ENCODE measurements at places on chromosomes 13 and 19.
A peak's percentile ranks its signal among the peaks of the same experiment; 100 is the strongest.

- DNase-seq = no peak
These were observed 1.7 kb upstream of the FKRP start for GRCh38 chr19:46744005-46744691.

GRCh38 chr19:51708811-51709210 lies 15.0 kb downstream of the HAS1 start:
- DNase-seq = no peak

DNA sequence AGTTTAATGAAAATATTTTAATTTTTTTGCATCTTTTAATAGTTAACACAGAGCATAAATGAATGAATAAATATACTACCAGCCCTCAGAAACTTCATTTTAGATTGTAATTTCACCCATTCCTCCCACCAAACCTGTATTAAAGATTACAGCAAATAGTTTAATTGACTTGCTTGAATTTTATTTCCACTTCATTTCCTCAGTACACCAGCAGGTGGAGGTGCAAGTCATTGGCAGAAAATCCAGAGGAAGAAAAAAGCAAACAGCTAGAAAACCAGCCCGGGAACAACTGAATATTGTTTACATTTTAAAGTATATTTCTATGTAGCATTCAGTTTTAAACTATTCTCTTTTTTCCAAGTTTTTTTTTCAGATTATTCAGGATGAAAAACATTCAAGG lies 177.8 kb downstream of the OLFM4 start:
- DNase-seq = peak; percentile 54

- DNase-seq = no peak
These were observed 32.7 kb downstream of the LAMP1 start for GRCh38 chr13:113329656-113330312.

- DNase-seq = no peak
These were observed 76.9 kb downstream of the SIPA1L3 start for GRCh38 chr19:37983916-37984315.

GRCh38 chr19:11018179-11018578 lies 57.3 kb downstream of the SMARCA4 start:
- DNase-seq = no peak

DNA sequence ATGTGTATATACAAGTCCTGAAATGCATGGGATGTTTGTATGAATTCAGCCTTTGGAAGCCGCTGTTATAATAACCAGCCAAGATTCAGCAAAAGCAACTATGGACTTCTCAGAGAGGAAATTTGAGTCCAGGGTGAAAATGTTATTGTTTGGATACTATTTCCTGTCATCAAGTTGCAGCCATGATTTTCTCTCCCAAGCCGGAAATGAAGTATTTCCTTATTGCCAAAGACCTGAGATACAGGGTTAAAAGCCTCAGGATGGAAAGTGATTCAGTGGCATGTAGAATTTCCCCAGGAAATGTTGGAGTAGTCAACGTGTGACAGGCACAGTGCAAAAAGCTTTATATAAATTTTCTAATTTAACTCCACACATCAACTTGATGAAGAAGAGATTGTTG lies 133.9 kb downstream of the IRS2 start:
- DNase-seq = no peak

- DNase-seq = no peak
These were observed 84.5 kb downstream of the DCLK1 start for GRCh38 chr13:36046672-36047071.

DNA sequence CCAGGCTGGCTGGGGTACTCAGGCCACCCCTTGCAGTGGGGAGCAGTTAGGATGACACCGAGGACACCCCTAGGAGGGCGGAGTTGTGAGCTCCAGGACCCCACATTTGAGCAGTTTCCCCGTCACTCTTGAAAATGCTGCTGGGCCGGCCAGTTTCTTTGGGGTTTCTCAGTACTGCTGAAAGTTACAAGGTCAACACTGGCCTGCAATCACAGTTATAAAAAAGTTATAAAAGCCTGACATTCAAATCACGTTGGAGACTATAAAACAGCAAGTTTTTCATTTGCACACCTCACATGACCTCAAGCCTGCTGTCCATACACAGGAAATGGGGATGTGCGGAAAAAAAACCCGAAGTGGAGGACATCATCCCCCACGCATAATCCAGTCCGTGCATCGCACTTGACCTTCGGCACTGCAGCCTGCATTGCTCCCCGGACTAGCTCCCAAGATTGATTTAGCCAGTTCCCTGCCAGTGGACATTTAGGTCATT lies 27.0 kb downstream of the DNM2 start:
- DNase-seq = no peak

- DNase-seq = no peak
These were observed 9.5 kb downstream of the SSC5D start for GRCh38 chr19:55497763-55498162.

DNA sequence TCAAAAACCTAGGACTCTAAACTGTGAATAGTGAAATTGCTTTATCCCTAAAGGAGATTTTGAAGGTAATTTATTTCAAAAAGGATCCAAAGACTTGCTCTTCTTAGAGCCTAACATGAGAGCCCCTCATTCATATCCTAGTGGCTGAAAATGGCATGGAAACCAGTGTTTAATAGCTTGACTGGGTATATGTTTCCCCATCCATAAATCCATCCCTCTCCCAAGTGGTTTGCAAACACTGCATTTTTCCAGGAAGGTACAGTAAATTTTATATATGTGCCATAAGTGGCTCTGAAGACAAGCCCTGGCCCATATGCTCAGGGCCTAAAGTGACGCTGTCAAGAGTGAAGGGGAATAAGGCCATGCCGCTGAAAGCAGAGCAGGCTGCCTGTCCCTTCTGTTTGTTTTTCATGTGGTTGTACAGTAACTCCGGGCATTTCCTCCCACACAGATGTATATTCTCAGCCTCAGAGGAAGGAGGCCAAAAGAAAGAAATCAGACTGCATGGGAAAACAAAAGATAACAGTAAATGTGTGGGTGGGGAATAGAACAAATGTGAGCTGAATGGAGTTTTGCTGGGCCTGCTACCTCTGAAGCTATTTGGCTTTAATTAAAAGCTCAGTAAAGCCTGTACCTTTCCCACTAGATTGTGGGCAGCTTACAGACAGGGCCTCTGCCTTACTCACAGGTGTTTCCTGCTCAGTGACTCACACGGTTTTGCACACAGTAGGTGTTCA lies 181.9 kb downstream of the PCDH9 start:
- peak; percentile 93 for DNase-seq

- no peak for DNase-seq
These were observed 20.9 kb downstream of the TFDP1 start for GRCh38 chr13:113605461-113605860.

- no peak for DNase-seq
These were observed 426.8 kb upstream of the SLITRK5 start for GRCh38 chr13:87244256-87244890.

DNA sequence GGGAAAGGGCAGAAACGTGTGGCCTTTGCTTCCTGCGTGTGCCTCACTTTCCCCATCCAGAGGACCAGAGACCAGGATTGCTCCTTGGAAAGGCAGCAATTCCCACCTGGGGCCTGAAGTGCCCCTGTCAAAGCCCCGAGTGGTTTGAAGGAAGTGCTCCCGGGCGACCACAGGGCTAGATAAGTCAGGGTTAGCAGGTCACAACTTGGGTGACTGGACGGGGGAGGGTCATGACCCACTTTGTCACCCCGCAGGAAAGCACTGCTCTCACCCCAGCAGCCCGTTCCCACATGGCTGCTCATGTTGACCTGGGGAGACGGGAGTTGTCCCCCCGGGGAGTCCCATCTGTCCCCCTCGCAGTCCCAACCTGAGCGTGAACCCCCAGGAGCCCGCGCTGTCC lies 459 bp downstream of the PRAM1 start:
- DNase-seq = no peak

GRCh38 chr19:33719366-33720154 lies 77.1 kb upstream of the KCTD15 start:
- DNase-seq = no peak

DNA sequence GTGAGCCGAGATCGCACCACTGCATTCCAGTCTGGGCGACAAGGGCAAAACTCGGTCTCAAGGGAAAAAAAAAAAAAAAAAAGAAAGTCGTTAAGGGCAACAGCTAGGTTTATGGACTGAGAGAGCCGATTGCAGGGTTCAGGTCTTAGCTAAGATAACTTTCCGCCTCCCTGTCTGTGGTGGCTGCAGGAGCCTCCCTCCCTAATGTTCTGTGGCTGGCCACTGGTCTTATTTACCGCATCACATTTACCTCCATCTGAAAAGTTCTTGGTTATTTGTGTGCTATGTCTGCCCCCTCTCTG lies 722 bp upstream of the CRTC1 start:
- DNase-seq = peak; percentile 47

DNA sequence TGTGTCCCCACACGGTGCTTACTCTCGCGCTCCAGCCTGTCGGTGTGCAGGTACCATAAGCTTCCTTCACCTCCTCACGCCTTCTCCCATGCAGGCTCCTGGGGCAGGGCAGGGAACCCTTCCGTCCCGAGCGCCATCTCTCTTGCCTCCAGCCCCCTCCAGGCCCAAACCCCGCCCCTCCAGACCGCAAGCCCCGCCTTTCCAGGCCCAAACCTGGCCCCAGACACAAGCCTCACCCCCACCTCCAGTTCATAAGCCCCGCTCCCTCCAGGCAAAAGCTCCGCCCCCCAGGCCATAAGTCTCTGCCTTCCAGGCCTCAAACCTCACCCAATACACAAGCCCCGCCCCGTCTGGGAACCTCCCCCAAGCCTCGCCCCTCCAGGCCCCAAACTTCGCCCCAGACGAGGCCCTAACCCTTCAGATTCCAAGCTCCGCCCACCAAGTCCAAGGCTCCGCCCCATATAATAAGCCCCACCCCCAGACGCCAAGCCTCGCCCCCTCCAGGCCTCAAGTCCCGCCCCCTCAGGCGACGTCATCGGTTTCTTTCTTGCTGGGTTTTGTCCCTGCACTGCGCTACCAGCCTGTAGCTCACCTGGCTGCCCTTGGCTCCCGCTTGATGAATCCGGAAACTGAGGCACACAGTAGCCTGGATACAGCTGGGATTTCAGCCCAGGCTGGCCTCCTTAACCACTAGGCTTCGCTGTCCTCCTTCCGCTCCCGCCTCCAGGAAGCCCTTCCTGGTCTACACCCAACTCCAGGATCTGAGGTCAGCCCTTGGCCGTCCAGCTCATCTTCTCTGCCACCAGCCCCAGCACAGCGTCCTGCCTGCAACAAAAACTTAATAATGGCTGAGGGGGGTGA lies 16.1 kb downstream of the MKNK2 start:
- peak; percentile 36 for DNase-seq

- peak; percentile 13 for DNase-seq
These were observed 214.5 kb downstream of the TDRD3 start for GRCh38 chr13:60611523-60611922.
